ENCODE measurements at places on chromosomes 7 and 10. TPM values are rescaled to one million over a fixed set of nuclear protein-coding genes. Genes with fewer than 3 reads are reported as not detected.

The CDNF gene
- total RNA-seq = 0.61 TPM

The DLX6 gene
- 0.21 TPM for total RNA-seq

The SPDYE16 gene
- 0.34 TPM for total RNA-seq

The LSM8 gene
- total RNA-seq = 51.5 TPM

DNA sequence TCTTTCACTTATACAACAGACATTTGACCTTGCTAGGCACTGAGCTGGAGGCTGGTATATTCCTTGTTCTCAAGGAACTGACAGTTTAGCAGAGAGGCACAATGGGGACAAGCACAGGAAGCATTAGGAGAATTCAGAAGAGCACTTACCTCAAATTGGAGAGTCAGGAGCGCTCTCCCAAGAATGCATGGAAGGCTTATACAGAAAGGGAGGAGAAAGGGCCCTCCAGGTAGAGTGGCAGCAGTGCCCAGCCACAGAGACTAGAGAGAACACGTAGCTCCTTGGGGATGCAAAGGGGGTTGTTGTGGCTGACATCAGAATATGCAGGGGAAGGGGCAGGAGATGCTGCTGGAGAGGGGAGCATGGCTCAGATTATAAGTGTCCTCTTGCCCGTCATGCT, 78.2 kb upstream of the MKLN1 start:
- DNase-seq = no peak

DNA sequence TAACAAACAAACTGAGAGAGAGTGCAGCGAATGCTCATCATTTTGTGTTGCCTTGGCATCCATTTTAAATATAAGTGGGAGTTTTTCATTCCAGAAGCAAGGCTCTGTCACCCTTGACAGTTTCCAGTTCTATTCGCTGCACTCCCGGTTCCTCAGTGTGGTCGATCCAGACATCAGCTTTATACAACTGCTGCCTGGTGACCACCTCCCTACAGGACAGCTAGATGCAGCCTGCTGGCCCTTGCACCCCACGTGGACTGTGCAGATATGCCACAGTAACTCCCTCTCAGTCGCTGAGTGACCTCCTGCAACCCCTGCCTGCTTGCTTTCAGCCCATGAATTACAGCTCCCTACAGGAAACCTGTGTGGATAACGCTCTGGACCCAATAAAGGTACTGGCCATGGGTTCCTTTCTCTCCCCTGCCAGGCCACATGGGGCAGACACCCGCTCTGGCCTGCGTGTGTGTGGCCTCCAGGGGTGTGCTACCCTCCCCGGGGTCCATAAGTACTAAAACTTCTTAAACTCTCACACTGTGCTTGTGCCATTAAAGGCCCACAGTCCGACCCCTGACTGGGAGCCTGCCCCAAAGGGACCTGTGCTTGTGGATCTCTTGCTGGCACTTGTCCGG, 23.6 kb downstream of the BEND7 start:
- DNase-seq = no peak

GRCh38 chr7:9120331-9120730, 686.9 kb downstream of the NXPH1 start:
- no peak for DNase-seq

GRCh38 chr7:74307738-74308505, 18.7 kb downstream of the CLIP2 start:
- no peak for DNase-seq

DNA sequence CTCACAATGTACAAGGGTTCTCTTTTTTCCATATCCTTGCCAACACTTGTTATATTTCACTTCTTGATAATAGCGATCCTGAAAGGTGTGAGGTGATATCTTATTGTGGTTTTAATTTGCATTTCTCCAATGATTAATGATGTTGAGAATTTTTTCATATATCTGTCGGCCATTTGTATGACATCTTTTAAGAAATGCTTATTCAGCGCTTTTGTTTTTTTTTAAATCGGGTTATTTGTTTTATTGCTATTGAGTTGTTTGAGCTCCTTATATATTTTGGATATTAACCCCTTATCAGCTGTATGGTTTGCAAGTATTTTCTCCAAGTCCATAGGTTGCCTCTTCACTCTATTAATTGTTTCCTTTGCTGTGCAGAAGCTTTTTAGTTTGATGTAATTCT, 218.8 kb downstream of the MTERF1 start:
- no peak for DNase-seq

- no peak for DNase-seq
Observed at GRCh38 chr7:10793995-10794775, 179.5 kb upstream of the PHF14 start.

DNA sequence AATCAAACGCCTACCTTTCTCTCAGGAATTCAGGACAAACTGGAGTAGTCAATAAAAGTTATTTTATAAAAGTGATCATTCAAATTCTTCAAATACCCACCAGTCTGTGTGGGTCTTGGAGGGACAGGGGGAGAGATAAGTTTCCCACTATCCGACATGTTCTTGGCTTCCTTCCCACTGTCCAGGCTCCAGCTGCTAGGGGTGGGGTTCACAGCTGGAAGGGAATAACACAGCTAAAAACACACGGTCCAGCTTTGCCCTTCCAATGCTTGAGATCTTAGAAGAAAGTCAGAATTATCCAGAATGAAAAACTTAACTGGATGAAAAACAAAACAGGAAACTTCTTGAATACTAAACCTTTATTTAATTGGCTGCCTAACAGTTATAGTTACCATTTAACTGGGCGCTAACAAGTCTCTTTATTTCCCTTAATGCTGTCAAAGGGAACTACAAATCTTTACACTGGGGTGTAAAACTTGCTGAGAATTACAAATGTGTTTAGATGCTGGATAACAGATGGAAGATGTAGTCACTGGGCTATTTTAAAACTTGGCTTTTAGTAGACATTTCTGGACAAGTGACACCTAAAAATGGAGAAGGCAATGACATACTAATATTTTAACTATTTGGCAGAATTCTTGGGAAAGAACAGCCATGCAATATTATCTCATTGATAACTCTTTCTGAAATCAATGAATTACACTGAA, 172.8 kb upstream of the IMMP2L start:
- no peak for DNase-seq

- DNase-seq = peak; percentile 20
Observed at GRCh38 chr7:31096198-31096876, 44.2 kb downstream of the ADCYAP1R1 start.

DNA sequence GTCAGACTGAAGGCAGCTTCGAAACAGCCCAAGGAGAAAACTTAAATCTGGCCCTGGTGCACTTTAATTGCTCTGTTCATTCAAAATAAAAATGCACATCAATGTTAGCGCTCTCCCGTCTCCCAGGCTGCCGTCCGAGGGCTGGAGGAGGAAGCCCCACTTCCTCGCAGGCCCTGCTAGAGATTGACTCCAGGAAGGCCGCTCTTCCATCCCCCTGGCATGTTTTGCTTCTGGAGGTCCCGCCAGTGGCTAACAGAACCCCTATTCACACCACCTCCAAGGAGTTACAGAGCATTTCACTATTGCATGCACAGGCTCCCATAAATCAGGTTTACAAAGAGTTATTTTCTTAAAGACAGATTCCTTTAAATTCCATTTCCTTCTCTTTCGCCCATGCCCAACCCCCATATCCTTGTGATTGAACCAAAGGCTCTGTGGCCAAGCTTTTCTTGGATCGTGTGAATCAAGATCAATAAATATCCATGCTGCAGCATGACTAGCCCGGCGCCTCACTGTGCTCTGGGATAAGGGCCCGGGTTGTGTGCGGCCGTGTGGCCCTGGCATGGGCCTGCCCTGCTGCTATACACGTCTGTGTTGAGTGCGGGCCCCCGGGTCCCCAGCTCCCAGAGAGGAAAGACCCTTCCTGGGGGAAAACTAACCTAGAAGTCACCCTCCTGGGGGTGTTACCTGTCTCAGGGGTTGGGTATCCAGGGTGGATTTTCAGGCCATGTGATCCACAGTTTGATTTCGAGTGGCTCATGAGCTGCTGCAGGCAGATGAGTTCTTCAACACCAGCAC, 118.7 kb upstream of the GDF10 start:
- peak; percentile 44 for DNase-seq

DNA sequence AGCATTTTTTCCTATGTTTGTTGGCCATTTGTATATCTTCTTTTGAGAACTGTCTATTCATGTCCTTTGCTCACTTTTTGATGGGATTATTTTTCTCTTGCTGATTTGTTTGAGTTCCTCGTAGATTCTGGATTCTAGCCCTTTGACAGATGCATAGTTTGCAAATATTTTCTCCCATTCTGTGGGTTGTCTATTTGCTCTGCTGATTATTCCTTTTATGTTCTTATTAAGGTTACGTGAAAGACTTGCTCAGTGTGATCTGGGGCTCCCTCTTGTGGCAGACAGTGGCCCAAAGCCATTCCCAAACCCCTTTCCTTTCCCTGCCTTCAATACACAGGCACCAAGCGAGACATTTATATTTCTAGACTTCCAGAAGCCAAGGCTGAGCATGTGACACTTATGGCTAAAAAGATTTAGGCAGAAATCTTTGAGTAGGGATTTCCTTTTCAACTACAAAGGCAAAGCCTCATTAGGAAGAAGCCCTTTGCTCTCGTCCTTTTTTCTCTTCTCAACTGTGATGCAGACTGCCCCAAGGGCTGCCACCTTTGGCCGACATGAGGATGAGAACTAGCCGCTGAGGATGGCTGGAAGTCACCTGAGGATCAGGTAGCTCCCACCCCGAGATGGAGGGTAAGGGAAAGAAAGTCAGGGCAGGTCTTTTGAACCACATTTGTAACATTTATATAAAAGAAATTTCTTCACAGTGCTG, 23.6 kb downstream of the ST8SIA6 start:
- DNase-seq = peak; percentile 91
